ENCODE measurements at places on chromosomes 13 and 19. TPM values are rescaled to one million over a fixed set of nuclear protein-coding genes. Genes with fewer than 3 reads are reported as not detected.

Gene JUND
- polyA plus RNA-seq, result 101 TPM

Gene ANGPTL4
- polyA plus RNA-seq, result 21.5 TPM

Gene ZNF560
- polyA plus RNA-seq, result 0.36 TPM

Gene ZNF583
- polyA plus RNA-seq, result 1.9 TPM

Gene PSG3
- polyA plus RNA-seq, result 0.03 TPM

Gene RUVBL2
- 225 TPM for polyA plus RNA-seq

Gene SCN1B
- 9.6 TPM for polyA plus RNA-seq

Gene C19orf81
- 0.31 TPM for polyA plus RNA-seq

Gene THSD1
- polyA plus RNA-seq, result 10.9 TPM

Gene UHRF1
- 49.2 TPM for polyA plus RNA-seq

Gene KLK11
- not detected for polyA plus RNA-seq

- peak; percentile 55 for DNase-seq
Measured at GRCh38 chr13:76222511-76222910, 586.4 kb downstream of the LMO7 start.

DNA sequence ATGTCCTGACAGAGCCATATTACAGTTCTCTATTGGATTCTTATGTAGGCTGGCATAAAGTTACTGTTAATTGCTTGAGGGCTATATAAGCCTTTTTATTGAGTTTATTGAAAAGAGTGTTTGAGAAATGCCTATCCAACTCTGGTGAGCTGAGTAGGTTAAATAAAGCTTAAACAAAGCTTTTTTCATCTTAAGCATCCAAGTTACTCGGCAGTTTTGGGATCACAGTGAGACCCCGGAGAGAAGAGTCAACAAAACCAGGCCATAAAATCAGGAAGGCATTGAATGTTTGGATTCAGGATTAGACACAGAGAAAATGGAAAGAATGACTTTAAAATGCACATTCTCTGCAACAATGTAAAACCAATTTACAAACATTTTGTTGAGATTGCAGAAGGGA, 588.5 kb downstream of the DACH1 start:
- DNase-seq, result no peak

GRCh38 chr19:4012092-4012974, 4.8 kb downstream of the PIAS4 start:
- no peak for DNase-seq

DNA sequence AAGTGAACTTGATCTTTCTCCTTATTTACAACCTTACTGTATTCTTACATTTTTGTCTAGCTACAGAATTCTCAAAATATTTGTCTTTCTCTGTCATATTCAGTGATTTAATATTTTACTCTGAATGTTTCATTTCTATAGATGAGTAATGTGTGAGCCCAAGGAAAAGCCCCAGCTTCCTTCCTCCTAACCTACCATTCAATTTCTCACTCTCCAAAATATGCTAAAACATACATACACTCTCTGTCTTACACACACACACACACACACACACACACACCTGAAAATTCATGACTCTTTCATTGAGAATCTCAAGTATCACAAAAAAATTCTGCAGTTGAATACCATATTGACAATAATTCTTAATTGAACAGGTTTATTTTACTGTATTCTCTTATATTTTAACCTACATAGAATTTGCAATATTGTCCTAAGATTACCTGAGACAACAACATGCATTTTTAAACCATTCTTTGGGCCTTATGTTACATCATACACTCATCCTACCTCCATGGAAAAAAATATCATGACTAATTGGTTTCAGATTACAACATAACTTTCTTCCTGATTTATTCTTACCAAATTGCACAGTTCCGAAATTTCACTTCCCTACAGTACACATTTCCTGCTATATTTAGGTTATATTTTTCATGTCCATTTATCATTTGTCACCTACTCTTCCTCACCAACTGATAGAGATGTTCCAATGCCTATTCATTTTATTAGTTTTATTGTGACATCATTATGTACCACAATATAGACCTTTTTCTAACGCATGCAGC, 1965.6 kb upstream of the PCDH20 start:
- peak; percentile 6 for DNase-seq

DNA sequence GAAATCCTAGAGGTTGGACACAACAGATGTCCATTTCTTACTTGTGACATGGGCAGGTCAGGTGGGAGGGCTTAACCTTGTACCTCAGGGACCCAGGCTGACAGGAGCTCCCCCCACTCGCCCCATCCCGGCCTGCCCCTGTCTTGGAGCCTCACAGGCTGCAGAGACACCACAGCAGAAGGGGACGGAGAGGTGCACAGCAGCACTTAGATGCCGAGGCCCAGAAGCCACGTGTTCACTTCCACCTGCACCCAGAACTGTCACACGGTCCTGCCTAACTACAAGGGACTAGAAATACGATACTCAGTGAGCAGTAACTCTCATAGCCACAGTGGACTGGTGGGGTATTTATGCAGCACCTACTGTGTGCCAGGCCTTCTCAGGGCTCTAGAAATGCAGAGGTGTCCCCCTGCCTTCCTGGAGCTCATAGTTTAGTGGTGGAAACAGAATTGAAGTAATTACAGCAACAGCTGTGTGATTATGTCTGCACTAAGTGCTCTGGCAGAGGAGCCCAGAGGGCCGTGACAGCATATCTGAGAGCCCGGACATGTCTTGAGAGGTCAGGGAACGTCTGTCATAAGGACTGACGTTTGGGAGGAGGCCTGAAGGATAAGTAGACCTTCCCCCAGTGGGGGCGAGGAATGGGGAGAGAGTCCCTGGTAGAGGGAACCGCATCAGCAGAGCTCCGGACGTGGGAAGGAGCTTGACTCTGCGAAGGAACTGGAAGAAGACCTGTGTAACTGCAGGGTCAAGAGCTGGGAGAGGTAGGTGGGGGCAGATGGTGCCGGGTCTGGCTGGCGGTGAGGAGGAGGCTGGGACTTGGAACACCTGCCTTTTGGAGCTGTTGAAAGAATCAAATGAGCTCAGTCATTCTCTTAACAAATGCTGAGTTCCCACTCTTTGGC, 130.0 kb downstream of the SIPA1L3 start:
- no peak for DNase-seq

GRCh38 chr13:103788061-103788652, 721.9 kb upstream of the SLC10A2 start:
- DNase-seq, result no peak

GRCh38 chr13:80334597-80335260, 6.2 kb downstream of the SPRY2 start:
- peak; percentile 43 for DNase-seq

- DNase-seq, result no peak
Measured at GRCh38 chr13:112726016-112726767, 36.4 kb downstream of the ATP11A start.

GRCh38 chr13:99425485-99426341, 75.6 kb upstream of the TM9SF2 start:
- no peak for DNase-seq

- no peak for DNase-seq
Measured at GRCh38 chr13:24505256-24505655, 7.3 kb downstream of the PARP4 start.

- no peak for DNase-seq
Measured at GRCh38 chr19:42538841-42539709, 10.8 kb upstream of the CEACAM1 start.

DNA sequence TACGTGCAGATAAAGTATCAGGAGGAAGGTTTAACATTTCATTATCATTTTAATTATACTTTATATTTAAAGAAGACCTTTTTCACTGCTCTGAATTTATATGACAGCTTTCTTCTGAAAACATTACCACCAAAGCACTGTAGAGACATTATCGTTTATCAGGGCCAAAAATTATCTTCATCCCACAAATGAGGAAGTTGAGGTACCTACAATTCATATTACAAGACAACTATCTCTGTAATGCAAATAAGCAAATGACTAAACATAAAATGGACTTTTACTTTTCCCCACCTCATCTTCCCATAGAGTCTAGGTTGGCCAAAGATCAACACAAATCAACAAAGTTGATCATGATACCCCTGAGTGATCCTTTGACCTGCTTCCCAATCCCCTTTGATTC, 30.9 kb upstream of the SMAD9 start:
- DNase-seq, result no peak

DNA sequence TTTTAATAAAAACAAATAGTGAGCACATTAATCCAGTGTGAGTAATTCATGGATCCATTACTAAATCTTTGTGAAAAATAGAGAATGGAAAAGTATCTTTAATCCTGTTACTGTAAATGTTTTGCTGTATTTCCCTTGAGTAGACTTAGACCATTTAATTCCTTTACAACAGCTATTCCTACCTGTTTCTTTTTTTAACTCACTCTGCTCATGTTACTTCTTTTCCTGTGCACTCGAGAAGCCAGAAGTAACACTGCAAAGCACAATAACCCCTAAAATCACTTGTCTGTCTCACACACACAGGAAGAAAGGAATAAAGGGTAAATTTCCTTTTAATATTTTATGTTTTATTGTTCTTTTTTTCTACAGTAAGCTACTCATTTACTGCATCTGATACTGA, 244.3 kb downstream of the SHISA2 start:
- no peak for DNase-seq

DNA sequence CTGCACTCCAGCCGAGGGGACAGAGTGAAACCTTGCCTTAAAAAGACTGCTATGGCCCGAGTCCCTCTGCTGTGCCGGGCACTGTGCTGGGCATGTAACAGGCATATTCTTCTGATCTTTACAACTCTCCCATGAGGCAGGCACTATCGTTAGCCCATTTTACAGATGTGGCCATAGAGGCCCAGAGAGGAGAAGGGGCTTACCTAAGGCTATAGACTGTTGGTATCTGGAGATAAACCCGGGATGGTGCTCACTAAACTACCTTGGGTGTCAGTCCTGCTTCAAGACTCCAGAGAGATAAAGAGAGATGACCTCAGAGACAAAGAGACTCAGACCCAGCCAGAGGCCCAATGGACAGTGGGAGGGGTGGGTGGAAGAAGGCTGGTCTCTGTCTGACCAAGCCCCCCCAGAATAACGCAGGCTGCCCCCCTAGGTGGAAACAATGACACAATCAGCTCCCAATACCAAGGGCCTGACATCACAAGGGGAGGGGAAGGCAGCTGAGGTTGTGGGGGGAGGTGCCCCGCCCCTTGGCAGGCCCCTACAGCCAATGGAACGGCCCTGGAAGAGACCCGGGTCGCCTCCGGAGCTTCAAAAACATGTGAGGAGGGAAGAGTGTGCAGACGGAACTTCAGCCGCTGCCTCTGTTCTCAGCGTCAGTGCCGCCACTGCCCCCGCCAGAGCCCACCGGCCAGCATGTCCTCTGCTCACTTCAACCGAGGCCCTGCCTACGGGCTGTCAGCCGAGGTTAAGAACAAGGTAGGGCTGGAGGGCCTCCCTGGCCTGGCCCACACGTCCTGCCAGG, at the start of gene CNN1:
TSS of gene CNN1 (plus strand) at position 620 of the 805 bp plus-strand sequence. CDS start at position 697, 77 bp downstream.
- peak; percentile 90 for DNase-seq

DNA sequence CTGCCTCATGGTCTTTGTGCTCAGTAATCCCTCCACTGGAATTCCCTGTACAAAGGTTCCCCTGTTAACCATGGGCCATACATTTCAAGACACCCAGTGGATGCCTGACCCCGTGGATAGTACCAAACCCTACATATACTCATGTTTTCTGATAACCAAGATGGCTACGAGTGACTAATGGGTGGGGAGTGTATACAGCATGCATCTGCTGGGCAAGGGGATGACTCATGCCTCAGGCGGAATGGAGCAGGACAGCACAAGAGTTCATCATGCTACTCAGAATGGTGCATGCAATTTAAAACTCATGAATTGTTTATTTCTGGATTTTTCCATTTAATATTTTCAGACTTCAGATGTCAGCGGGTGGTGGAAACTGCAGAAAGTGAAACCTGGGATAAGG, 13.3 kb upstream of the FGF9 start:
- peak; percentile 94 for DNase-seq

DNA sequence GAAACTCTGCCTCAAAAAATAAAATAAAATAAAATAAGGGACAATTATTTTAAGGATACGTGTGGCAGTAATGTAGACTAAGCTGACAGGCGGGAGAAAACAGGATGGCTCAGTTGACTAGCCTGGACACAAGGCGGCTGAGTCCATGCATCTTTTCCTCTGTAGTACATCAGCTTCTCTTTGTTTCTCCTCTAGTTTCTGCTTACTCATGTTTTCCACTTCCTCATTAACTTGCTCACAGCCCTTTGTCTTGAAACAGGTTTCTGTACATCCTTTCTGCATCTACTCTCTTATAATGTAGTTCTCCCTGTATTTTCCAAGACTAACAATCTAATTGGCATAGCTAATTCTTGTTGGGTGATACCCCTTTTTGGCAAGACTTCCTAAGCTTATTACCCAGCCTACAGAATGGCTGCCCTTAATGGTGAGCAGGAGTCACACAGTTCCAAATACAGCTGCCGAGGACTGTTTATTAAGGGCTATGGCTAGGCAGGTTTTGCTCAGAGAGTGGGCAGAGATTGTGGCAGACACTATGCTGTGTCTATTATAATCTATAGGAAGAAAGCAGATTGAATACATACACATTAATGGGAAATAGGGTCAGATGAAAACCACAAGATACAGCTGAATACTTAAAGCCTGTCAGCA, 58.7 kb upstream of the KLF5 start:
- peak; percentile 19 for DNase-seq

- DNase-seq, result no peak
Measured at GRCh38 chr19:4185413-4186086, 3.1 kb downstream of the ANKRD24 start.

DNA sequence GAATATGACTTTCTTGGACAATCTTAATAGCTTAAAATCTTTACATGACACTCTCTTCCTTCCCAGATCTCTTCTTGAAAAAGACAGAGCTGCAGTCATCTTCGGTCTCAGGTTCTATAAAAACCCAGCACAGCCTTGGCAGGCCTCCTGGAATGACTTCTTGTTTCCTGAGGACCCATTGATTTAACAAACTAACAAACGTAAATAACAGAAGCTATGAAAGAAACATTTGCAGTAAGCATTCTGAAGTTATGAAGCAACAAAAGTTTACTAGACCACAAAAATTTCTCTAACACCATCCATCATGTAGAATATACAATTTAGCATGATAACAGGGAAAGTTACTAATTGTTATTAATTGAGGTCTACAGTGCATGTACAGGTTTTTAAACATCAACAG, 62.8 kb upstream of the STARD13 start:
- DNase-seq, result peak; percentile 85
